Neuronal stem cell (in vitro differentiated cells): ENCODE measurements at places on chromosomes 16 and 17.

DNA sequence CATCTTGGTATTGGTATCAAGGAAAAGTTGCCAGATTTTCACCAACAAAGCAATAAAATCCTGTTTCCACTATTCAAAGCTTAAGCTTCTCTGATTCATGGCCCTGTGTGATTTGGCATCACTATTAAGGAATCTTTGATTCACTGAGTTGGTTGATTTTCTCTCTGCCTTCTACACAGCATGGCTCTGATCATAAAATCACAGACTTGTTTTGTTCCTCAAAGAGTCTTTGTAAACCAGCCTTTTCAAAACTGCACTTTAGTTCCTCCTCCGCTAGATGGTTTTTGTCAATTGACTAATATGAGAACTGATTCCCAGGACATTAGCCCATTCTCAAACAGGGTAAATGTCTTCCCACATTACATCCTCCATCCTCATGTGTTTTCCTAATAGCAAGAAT lies 197.6 kb downstream of the DNAH9 start:
- no peak for DNase-seq

DNA sequence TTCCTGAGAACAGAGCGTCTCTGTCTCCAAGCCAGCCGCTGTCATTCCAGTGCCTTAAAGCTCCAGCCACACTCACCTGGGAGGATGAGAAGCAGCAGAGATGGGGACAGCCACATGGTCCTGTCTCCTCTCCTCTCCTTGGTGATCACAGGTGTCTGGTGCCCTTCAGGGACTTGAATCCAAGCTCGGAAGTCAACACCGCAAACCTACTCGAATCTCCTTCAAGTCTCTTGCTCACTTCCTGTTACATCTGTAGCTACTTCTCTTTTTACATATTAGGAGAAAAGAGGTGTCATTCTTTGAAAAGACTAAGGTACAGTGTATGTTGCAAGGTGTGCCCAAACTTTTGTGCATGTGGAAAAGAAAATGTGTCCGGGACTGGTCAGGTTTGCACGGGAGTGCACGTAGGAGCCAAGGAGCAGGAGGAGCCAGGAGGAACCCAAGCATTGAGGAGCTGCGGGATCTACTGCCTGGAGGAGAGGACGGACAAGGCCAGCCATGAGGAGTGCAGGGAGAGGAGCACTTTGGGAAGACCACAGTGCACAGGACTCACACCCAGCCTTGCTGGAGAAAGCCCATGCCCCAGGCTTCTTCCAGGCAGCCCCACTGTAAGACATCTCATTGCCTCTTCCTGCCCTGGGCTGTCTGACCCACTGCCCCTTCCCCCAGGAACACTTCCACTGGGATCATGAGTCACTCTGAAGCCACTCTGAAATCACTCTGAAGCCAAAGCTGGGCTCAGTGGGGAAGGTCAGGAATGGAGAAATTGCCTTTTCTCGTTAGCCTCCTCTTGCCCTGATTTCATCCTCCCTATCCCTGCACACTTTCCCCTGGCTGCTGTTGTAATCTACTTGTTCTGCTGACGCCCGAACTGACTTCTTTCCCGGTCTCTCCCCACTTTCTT lies at the start of gene CD300LD:
Gene CD300LD, minus strand, starts transcription at position 197 of the 904 bp plus-strand sequence. Its CDS starts 81 bp downstream, at position 116.
- no peak for DNase-seq

- DNase-seq = peak; percentile 78
Observed at GRCh38 chr17:9924735-9925191, 19.7 kb upstream of the RCVRN start.

- DNase-seq = no peak
Observed at GRCh38 chr16:548586-548985, 11.6 kb upstream of the PRR35 start.

DNA sequence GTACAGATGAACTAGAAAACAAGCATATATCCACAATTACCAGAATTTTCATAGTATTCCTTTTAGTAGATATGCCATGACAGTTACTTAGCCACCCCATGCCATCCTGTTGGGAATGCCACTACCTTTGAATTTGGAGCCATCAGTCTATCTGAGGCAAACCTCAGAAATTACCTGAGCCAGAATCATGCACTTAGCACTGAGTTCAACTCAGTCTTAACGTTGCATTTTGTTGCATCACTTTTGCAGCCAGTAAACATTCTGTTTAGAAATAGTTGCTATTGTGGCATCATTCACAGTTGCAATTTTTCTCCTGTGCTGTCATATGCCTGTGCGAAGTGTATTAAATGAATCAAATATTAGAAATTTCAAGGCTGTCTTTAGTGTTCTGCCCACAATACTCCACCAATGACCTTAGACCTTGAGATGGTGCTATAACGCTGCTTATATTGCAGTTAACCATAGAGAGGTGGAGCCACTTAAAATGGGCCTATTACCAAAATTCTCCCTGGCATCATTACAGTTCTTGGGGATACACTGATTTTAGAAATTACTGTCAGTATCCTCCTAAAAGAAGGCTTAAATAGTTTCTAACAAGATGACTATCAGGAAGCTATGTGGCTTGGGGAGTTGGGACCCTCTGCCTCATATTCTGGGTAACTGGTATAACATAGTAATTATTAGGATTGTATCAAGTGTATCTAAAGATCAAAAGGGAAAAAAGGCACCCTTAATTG lies 11.1 kb downstream of the PTRH2 start:
- no peak for DNase-seq

DNA sequence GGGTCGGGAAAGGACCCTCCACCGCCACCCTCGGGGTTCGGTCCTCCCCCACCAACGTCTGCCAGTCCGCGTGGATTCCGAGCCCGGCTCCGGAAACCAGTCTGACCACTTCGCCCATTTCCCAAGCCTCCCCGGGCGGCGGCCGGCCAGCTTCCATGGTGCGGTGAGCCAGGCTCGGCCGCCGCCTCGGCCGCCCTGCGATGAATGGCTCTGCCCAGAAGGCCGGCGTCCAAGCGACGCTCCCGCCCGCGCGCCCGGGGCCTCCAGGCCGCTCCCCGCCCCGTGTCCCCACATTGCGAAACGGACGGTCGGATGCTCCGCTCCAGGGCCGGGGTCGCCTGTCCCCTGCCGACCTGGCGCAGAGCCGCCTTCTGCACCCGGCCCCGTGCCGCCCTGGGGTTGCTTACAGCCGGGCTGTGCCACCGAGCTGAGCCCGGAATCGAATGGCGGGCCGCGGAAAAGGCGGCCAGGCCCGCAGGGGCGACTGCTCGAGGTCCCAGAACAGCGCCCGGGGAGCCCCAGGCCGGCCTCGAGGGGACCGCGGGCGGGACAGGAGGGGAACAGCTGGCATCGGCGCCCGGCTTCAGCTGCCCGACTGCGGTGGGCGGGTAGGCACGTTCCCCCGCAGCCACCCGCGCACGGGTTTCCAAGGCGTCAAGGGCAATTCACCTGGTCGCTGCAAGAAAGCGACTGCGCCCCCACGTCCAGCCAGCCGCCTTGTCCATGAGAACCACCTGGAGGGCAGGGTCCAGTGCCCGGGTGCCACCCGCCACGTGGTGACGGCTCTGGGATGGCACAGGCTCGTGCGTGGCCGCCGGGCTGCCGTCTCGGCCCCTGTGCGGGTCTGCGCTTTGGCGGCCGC lies 18.3 kb upstream of the CBX8 start:
- DNase-seq = no peak

- DNase-seq = no peak
Observed at GRCh38 chr16:87345726-87346424, 28.7 kb upstream of the C16orf95 start.

DNA sequence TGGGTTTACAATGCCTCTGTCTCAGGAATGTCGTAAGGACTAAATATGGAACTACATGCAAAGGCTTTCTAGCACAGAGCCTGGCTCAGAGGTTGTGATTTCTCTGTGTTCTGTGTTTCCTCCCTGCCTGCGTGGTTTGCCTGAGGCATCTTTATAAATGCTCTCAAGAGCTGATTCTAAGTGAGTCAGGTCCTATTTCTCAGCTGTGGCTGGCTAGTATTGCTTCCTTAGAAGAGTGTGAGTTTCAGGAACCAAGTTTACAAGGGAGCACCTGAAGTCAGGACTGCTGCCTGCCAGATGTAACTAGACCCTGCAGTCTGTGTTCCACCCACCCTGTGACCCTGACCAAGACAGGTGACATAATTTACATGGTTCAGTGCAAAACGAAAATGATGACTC lies 8.0 kb upstream of the CCL1 start:
- no peak for DNase-seq

GRCh38 chr17:57355090-57355859 lies 99.0 kb downstream of the MSI2 start:
- no peak for DNase-seq

DNA sequence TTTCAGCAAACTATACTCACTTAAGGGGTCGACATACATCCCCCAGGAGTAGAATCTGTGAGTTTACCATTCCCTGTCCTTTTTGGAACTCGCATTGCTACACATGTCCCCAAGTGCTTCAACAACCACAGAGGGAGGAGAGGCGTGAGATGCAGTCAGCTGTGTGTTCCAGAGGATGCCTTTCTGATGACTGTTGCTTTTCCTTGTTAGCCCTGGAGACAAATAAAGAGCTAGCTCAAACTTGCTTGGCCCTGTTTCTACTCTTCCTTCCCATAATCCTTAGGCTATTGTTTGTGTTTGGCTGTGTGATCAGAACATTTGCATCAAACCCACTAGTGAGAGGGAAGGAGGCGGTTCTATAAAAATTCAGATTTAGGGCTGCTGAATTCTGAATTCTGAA lies 264.0 kb downstream of the ENGASE start:
- DNase-seq = no peak

DNA sequence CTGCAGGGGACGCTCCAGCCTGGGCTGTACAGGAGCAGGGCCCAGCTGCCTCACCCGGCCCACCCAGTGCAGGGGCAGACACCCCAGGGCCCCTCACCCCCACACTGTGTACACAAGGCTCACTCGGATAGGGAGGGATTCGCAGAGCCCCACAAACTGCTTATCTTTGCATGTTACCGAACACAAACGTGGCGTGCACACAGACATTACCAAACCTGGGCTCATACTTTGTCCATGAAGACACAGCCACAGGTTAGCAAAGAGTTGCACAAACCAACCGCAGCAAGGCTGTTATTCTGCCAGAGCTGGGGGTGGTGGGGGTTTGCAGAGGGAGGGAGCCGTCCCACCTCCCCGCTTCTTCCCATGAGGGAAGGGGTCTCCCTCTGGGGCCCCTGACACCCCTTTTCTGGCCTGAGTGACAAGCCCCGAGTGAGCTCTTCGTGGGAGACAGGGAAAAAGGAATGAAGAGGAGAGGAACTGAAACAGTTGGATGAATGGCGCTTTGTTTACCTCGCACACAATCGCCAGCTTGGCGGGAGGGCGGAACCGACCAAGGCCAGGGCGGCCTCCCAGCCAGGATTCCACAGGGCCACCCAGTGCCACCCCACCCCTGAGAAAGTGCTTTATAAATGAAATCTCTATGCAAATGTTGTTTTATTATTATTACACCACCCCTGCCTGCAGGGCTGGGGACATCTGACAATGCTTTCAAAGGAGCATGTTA lies 434 bp upstream of the CPSF4L start:
- peak; percentile 47 for DNase-seq

- DNase-seq = peak; percentile 35
Observed at GRCh38 chr16:76653390-76654026, 376.3 kb downstream of the CNTNAP4 start.

GRCh38 chr16:55615071-55615470 lies 40.7 kb upstream of the SLC6A2 start:
- DNase-seq = no peak

- DNase-seq = no peak
Observed at GRCh38 chr17:31798205-31798724, 60.8 kb downstream of the COPRS start.

DNA sequence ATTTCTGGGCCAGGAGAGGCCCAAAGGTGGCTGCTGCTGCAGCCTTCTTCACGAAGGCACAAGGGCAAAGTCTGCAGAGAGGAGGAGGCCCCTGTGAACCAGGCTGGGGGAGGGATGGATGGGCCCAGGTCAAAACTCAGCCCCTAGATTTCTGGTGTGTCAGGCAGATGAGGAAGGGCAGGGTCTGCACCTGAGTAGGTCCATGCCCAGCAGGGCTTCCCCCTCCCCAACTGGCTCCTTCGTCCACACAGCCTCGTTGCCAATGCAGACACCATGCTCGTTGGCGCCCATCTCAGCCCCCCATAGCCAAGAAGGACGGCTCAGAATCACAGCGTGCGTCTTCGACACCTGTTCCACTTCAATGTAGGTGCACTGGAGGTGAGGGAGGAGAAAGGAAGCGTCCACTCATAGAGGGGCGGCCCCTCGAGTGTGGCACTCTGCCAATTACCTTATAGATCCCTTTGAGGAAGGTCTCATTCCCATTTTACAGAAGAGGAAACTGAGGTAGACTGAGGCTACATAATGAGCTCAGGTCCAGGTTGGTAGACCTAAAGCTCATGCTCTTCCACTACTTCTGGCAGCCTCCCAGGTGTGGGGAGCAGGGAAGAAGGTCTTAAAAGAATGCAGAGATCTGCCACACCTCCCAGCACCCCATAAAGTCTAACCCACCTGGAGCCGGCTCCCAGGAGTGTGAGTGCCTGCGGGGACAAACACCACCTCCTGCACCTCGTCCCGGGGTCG lies 902 bp downstream of the SCRN2 start:
- no peak for DNase-seq

DNA sequence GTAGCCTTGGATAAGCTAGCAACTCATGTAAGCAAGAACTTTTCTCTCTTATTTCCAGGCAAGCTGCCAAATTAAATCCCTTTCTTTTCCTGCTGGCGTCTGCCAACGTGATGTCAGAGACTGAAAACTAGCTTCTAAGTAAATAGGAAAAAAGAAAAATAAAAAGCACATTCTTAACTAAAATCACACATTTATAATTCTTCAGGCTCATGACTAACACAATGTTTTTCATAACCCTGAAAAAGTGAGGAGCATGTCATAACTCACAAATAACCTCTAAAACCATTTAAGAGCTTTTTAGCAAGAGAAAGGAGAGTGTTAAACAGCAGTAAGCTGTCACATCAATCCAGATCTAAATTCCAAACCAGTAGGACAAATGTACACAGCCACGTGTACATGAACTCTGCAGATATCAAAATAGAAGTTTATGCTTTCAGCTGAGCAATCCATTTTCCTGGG lies 110.0 kb downstream of the N4BP1 start:
- DNase-seq = no peak

DNA sequence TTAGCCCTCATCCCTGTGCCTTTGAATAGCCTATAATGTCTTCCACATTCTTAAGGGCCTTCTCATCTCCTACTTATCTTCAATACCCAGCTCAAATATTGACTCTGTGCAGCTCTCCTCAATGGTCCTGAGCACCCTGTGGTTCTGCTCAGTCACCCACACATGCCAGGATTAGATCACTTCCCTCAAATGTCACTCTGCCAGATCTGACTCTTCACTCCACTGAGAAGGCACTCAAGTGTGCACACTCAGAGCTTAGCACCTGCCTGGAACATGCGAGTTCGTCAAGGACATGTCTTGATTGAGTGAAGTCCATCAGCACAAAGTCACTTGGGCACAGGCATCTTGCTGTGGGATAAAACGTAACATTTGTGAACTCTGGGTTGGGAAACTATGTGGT lies 404.8 kb downstream of the CDH13 start:
- no peak for DNase-seq

- DNase-seq = peak; percentile 32
Observed at GRCh38 chr16:28572696-28573510, 19.2 kb downstream of the SGF29 start.

- no peak for DNase-seq
Observed at GRCh38 chr17:45227101-45227925, 5.6 kb downstream of the FMNL1 start.

GRCh38 chr17:13297183-13297582 lies 279.4 kb upstream of the ELAC2 start:
- no peak for DNase-seq

GRCh38 chr16:2464333-2464732 lies 4.4 kb downstream of the TEDC2 start:
- DNase-seq = no peak
